Mesothelial cell of epicardium (in vitro differentiated cells): ENCODE measurements at places on chromosomes 2 and 18.

DNA sequence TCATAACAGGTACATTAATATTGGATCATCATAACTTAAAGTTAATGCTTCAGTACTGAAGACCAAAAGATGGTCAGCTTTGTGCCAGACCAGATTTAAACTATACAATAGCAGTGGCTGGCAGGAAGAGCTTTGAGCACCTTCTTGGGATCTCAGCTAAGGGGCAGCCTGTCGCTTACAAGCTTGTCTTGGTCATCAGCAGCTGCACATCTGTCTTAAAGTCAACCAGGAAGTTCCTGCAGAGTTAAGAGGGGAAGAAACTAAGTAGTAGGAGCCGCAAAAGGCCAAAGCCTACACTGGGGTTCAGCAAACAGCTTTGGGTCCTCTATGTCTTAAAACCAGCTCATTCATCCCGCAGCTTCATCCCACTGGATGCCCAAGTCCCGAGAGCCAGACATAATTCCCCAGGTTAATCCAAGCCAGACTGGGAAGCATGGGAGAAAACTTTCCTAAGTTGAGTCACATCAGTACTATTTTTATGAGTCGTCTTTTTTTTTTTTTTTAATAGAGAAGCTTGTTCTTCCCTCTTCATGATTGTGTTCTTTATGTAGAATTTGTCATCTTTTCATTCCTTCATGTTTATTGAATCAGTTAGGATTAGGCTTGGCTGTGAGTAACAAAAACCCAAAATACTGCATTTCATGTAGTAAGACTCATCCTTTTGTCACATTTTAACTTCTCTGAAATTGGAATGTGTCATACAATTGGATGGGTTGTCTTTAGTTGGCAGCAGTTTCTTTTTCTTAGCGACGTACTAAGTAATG lies 59.3 kb downstream of the SERTAD2 start:
- no peak overlapping the region for H3K4me3 ChIP-seq
- no peak for DNase-seq
- no peak overlapping the region for H3K27ac ChIP-seq
- peaks cover 16% of the 10 kb centered on the region for H3K4me1 ChIP-seq
- H3K27me3 ChIP-seq, result no peaks in the 10 kb centered on the region

GRCh38 chr2:147538821-147539220 lies 306.0 kb upstream of the ACVR2A start:
- H3K27ac ChIP-seq, result no peak overlapping the region
- no peak overlapping the region for H3K4me3 ChIP-seq
- no peak for DNase-seq

DNA sequence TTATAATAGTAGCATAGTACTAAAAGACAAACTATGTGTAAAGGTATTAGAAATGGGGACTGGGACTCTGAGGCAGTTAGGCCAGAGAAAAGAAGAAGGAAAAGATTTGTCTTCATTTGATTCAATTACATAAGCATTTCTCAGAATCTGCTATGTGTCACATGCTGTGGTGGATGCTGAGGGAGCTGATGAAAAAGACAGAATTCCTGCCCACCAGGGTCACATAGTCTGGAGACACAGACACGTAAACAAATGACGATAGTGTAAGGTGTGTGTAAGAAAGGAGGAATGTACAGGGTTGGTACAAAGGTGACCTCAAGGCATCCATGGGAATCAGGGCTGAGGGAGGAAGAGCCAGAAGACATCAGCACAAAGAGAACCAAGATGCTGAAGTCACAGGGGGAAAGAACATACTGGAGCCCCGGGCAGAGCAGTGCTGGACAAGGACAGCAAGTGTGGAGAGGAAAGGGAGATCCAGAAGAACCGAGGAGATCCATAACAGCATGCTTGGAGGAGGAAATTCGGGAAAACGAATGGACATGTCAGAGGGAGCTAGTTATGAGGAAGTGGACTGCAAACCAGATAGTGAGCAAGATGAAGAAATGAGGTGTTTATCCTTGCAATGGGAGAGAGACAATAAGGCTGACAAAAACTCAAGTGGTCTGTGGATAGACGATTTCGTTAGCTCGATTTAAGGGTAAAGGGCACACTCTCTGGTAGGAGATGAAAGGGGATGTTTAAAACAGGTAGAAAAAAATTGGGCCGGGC lies 1.2 kb upstream of the MAPRE3 start:
- H3K4me3 ChIP-seq, result peak overlapping the region; percentile 48
- H3K27me3 ChIP-seq, result peaks cover 54% of the 10 kb centered on the region
- no peak for DNase-seq

DNA sequence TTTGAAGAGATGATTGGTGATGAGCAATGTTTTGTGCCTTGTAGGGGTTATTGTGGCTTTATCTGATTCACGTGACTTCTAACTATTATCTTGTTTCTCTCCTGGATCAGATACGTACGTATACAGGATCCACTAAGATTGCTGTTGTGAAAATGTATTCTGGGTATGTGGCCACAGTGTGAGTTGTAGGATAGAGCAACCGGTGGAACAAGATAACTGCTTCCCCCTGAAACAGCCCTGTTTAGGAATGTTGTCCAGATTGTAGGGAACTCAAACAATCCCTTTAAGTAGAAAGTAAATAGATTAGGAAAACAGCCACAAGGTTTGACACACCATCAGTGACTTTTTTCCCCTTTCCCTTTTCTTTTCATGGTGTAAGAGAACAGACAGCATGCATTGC lies 22.3 kb upstream of the MBOAT2 start:
- no peak for DNase-seq
- no peak overlapping the region for H3K27ac ChIP-seq
- peaks cover under 1% of the 10 kb centered on the region for H3K4me1 ChIP-seq
- H3K4me3 ChIP-seq, result no peak overlapping the region

DNA sequence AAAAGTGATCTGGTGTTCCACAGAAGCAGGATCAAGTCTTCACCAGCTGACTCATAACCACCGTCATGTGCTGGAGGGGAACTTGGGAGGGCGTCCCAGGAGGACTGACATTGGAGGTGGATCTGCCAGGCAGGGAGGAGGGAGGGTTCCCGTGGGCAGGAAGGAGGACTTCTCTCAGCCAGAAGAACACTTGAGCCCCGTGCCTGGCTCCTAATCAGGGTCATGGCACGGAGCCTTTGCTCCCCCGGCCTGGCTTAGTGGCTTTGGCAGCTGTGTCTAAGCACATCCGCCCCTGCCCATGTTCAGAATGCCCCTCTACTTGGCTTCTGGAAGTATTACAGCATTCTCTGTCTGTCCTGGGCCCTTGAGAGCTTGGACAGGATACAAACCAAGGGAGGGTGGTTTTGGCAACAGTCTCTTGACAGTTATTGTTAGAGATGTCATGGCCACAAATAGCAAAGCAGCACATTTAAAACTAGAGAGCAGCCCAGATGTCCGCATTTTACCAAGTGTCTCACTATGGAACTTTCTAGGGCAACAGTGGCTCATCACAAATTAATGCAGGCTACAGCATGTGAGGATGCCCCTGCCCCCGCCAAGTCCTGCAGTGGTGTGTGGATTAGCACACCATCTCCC lies 11.5 kb downstream of the PPP1R7 start:
- peaks cover 22% of the 10 kb centered on the region for H3K36me3 ChIP-seq
- DNase-seq, result no peak
- H3K4me1 ChIP-seq, result no peaks in the 10 kb centered on the region
- H3K27me3 ChIP-seq, result no peaks in the 10 kb centered on the region
- no peak overlapping the region for H3K4me3 ChIP-seq

DNA sequence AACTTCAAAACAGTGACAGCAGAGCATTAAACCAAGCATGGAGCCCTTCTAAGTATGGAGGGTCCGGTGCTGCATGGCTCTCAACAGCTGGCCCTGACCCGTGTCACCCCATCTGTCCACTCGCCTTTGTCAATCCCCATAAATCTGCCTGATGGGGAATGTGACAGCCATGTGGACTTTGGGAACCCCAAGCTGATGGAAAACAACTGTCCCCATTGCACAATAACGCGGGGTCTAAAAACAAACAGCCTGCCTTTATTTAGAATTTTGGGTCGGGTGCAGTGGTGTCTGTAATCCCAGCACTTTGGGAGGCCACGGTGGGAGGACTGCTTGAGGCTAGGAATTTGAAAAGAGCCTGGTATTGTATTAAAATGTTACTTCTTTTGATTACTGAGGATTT lies 17.1 kb upstream of the THADA start:
- H3K36me3 ChIP-seq, result no peaks in the 10 kb centered on the region
- H3K27me3 ChIP-seq, result peaks cover 3% of the 10 kb centered on the region
- no peak overlapping the region for H3K27ac ChIP-seq
- H3K4me3 ChIP-seq, result no peak overlapping the region
- DNase-seq, result no peak

- H3K36me3 ChIP-seq, result peaks cover 4% of the 10 kb centered on the region
- no peak for DNase-seq
- no peaks in the 10 kb centered on the region for H3K4me1 ChIP-seq
- H3K27me3 ChIP-seq, result no peaks in the 10 kb centered on the region
- H3K4me3 ChIP-seq, result no peak overlapping the region
Observed at GRCh38 chr2:171124541-171124940, 36.2 kb downstream of the TLK1 start.

- DNase-seq, result no peak
- peaks cover 8% of the 10 kb centered on the region for H3K36me3 ChIP-seq
- no peak overlapping the region for H3K27ac ChIP-seq
Observed at GRCh38 chr2:26384183-26384582, 17.5 kb upstream of the DRC1 start.

DNA sequence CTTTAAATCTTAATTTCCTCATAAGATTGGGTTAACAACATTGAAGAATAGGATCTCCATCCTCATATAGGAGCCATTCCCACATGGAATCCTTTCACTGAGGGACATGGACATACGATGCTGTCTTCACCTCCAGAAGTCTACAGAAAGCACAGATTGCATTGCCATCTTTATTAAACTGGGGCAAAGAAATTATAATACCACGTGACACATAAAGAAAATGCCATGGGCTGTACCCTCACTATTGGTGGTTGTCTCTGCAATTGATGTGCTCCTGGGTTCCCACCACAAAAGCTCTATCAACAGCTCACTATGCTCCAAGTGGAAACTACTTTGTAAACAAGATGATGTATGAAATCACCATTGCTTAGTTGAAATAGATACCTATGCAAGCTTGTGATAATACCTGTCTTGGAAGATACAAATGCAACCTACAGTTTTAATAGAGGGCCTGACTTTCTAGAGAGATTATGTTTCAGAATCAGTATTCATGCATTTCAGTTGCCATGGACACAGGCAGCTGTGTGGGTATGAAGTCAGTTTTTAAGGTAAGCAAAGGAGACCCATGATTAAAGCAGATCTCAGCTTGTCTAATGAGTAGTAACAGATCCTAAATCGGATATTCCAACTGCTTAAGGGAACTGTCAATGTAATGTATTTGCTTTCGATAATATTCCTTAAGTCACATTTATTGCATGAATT lies 337.0 kb downstream of the RAD51AP2 start:
- no peaks in the 10 kb centered on the region for H3K36me3 ChIP-seq
- no peak for DNase-seq
- no peak overlapping the region for H3K27ac ChIP-seq
- peaks cover 6% of the 10 kb centered on the region for H3K27me3 ChIP-seq

DNA sequence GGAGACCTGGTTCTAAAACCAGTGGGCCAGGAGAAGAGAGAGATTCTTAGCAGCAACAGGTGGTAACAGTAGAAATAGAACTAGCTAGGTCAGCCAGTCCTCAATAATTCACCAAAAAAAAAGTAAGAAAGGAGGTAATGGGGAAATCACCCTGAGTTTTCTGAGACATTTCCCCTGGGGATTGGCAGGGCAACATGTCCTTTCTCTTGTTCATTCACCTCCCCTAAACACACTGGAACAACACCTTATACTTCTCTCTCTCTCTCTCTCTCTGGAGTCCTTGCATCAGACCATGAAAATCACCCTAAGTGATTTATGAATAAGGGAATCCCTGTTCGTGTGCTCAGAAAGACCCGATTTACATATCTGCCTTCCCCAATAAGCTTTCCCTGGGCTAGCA lies 64.8 kb downstream of the COX7A2L start:
- H3K27ac ChIP-seq, result no peak overlapping the region
- no peaks in the 10 kb centered on the region for H3K27me3 ChIP-seq
- H3K4me1 ChIP-seq, result no peaks in the 10 kb centered on the region
- no peak overlapping the region for H3K4me3 ChIP-seq

- H3K36me3 ChIP-seq, result no peaks in the 10 kb centered on the region
- H3K27me3 ChIP-seq, result no peaks in the 10 kb centered on the region
- peak overlapping the region; percentile 100 for H3K27ac ChIP-seq
- peak overlapping the region; percentile 99 for H3K4me3 ChIP-seq
- peaks cover 37% of the 10 kb centered on the region for H3K4me1 ChIP-seq
- peak; percentile 42 for DNase-seq
Observed at GRCh38 chr2:65129286-65129825, 550 bp downstream of the RAB1A start.

- H3K27me3 ChIP-seq, result peaks cover 99% of the 10 kb centered on the region
- H3K4me3 ChIP-seq, result peak overlapping the region; percentile 41
- no peak for DNase-seq
- H3K27ac ChIP-seq, result no peak overlapping the region
- peaks cover 18% of the 10 kb centered on the region for H3K4me1 ChIP-seq
Observed at GRCh38 chr2:199471443-199472057, 13.8 kb upstream of the SATB2 start.

- H3K4me3 ChIP-seq, result no peak overlapping the region
- peaks cover 15% of the 10 kb centered on the region for H3K4me1 ChIP-seq
- no peaks in the 10 kb centered on the region for H3K36me3 ChIP-seq
- peak overlapping the region; percentile 43 for H3K27ac ChIP-seq
- DNase-seq, result no peak
- H3K27me3 ChIP-seq, result no peaks in the 10 kb centered on the region
Observed at GRCh38 chr2:143514413-143514812, 385.2 kb downstream of the ARHGAP15 start.

- peaks cover 18% of the 10 kb centered on the region for H3K27me3 ChIP-seq
- no peak for DNase-seq
- no peaks in the 10 kb centered on the region for H3K36me3 ChIP-seq
- no peak overlapping the region for H3K27ac ChIP-seq
- H3K4me3 ChIP-seq, result no peak overlapping the region
Observed at GRCh38 chr2:235300368-235301201, 193.3 kb upstream of the AGAP1 start.

- H3K36me3 ChIP-seq, result peaks cover 2% of the 10 kb centered on the region
- no peak for DNase-seq
- H3K27ac ChIP-seq, result peak overlapping the region; percentile 91
Observed at GRCh38 chr2:177393203-177393755, 706 bp downstream of the AGPS start.

- no peak overlapping the region for H3K4me3 ChIP-seq
- no peaks in the 10 kb centered on the region for H3K27me3 ChIP-seq
- H3K27ac ChIP-seq, result no peak overlapping the region
Observed at GRCh38 chr2:179613701-179614100, 247.7 kb downstream of the ZNF385B start.

DNA sequence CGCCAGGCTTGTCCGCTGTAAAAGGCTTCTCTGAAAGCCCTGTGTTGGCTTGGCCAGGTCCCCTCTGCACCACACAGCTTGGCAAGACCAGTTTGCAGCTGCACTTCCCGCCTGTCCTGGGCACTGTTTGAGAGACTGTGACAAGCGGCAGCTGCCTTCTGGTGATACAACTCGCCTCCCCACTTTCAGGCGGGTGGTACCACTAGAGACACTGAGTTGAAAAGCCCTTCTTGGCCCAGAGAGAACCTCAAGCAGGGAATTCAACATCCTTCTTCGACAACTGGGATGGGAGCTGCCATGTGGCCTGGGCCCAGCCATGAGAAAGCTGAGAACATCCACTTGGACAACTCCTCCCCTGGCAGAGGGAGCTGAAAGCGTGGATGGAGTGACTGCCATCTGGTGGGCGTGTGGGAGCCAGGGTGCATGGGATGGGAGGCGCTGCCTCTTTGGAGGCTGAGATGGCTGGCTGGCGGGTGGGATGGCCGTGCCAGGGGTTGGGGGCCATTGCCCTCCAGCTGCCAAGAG lies 125.5 kb upstream of the REV1 start:
- H3K4me3 ChIP-seq, result no peak overlapping the region
- H3K27me3 ChIP-seq, result no peaks in the 10 kb centered on the region
- H3K36me3 ChIP-seq, result no peaks in the 10 kb centered on the region
- no peak for DNase-seq
- no peaks in the 10 kb centered on the region for H3K4me1 ChIP-seq
